Smooth muscle cell of trachea (primary cell): ENCODE measurements at places on chromosomes 7 and 10. TPM values are rescaled to one million over a fixed set of nuclear protein-coding genes. Genes with fewer than 3 reads are reported as not detected.

TBATA gene
- not detected in 2 replicates for total RNA-seq

HK1 gene
- 128 and 135 TPM in 2 replicates for total RNA-seq

ZPBP gene
- total RNA-seq = not detected in 2 replicates

CLDN3 gene
- total RNA-seq = 0.33 TPM in 1 of 2 replicates, not detected in the other

TMEM213 gene
- not detected in 2 replicates for total RNA-seq

LLCFC1 gene
- total RNA-seq = not detected in 2 replicates

TMEM184A gene
- total RNA-seq = not detected in 2 replicates

AKR1C4 gene
- not detected in 2 replicates for total RNA-seq

ANKRD22 gene
- not detected in 2 replicates for total RNA-seq

GGCT gene
- 13.9 and 19.8 TPM in 2 replicates for total RNA-seq

GRID2IP gene
- 0.15 TPM in 1 of 2 replicates, not detected in the other for total RNA-seq

C10orf105 gene
- under 0.01 TPM in 1 of 2 replicates, not detected in the other for total RNA-seq

TBXAS1 gene
- total RNA-seq = 1.2 TPM in 2 replicates

C7orf57 gene
- total RNA-seq = not detected in 2 replicates

DCLRE1C gene
- 8.6 and 16.9 TPM in 2 replicates for total RNA-seq

CNNM1 gene
- 0.15 and 0.33 TPM in 2 replicates for total RNA-seq

EBLN1 gene
- not detected in 2 replicates for total RNA-seq

CALHM1 gene
- not detected in 2 replicates for total RNA-seq

ZWINT gene
- 6.6 and 55.9 TPM in 2 replicates for total RNA-seq

WDFY4 gene
- under 0.01 TPM in 1 of 2 replicates, not detected in the other for total RNA-seq

GIMAP8 gene
- total RNA-seq = 0.15 TPM in 1 of 2 replicates, not detected in the other

LDB3 gene
- total RNA-seq = under 0.01 TPM in 1 of 2 replicates, not detected in the other

CALY gene
- total RNA-seq = 0.33 TPM in 1 of 2 replicates, not detected in the other

POLR3A gene
- total RNA-seq = 17.9 and 19.5 TPM in 2 replicates

TMEM229A gene
- not detected in 2 replicates for total RNA-seq

AGAP6 gene
- total RNA-seq = 2.0 and 3.6 TPM in 2 replicates

IDE gene
- total RNA-seq = 22.8 and 24.3 TPM in 2 replicates

PROSER2 gene
- 2.0 and 5.8 TPM in 2 replicates for total RNA-seq

LBX1 gene
- total RNA-seq = not detected in 2 replicates

SLC16A9 gene
- 0.33 and 1.9 TPM in 2 replicates for total RNA-seq

HABP2 gene
- not detected in 2 replicates for total RNA-seq

GSTO2 gene
- 3.8 and 7.9 TPM in 2 replicates for total RNA-seq

PTF1A gene
- total RNA-seq = not detected in 2 replicates

GPR85 gene
- 1.5 and 1.9 TPM in 2 replicates for total RNA-seq

OR9A2 gene
- not detected in 2 replicates for total RNA-seq
